ENCODE measurements at places on chromosomes 1 and 21. TPM values are rescaled to one million over a fixed set of nuclear protein-coding genes. Genes with fewer than 3 reads are reported as not detected.

GRCh38 chr1:82991569-82991968 lies 1007.4 kb downstream of the TTLL7 start:
- no peak for DNase-seq

GRCh38 chr1:192808163-192808517 lies 699 bp upstream of the RGS2 start:
- no peak for DNase-seq

- no peak for DNase-seq
Measured at GRCh38 chr21:33434770-33435360, 31.7 kb downstream of the IFNGR2 start.

- DNase-seq = no peak
Measured at GRCh38 chr21:43929217-43929971, 64.4 kb downstream of the AGPAT3 start.

- DNase-seq = no peak
Measured at GRCh38 chr1:29520571-29521437, 284.5 kb downstream of the PTPRU start.

GRCh38 chr21:43268086-43268803 lies 99.4 kb downstream of the CRYAA start:
- no peak for DNase-seq

DNA sequence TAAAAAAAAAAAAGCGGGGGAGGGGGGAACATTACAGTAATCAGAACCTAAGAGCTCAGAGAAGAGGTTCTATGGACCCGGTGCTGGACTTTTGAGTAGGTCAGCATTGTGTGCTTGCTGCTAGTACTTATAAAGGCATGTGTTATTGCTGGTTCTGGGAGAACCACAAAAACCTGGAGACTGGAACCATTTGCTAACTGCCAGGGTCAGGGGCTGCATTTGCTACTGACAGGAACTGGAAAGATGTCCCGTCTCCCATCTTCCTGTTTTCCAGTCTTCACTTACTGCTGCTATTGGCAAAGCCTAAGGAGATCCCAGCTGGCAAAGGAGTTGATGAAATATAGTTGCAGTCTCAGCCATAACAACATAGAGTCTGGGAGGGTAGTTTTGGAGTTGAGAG lies 4.3 kb downstream of the RNF2 start:
- no peak for DNase-seq

DNA sequence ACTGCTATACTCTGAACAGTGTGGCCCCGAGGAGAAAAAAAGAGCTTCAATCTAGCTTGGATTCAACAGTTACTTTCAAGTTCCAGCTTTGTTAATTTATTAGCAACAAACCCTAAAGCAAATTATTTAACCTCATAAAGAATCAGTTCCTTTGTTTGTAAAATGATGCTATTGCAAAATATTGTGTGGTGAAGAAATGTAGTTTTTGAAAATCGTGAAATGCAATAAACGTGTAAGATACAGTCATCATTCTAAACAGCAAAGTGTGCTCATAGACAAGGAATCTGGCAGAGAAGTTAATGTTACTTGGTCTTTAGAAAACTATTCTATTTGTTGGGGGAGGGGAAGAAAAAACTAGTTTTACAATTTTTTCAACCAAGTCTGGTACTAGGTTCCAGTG lies 297.6 kb upstream of the ADGRL4 start:
- no peak for DNase-seq

- no peak for DNase-seq
Measured at GRCh38 chr1:93662481-93663207, 19.0 kb downstream of the BCAR3 start.

Gene ACKR1
- total RNA-seq = not detected

Gene RRP15
- total RNA-seq = 21.9 TPM
